ENCODE measurements at places on chromosomes 6 and 20. TPM values are rescaled to one million over a fixed set of nuclear protein-coding genes. Genes with fewer than 3 reads are reported as not detected.

DNA sequence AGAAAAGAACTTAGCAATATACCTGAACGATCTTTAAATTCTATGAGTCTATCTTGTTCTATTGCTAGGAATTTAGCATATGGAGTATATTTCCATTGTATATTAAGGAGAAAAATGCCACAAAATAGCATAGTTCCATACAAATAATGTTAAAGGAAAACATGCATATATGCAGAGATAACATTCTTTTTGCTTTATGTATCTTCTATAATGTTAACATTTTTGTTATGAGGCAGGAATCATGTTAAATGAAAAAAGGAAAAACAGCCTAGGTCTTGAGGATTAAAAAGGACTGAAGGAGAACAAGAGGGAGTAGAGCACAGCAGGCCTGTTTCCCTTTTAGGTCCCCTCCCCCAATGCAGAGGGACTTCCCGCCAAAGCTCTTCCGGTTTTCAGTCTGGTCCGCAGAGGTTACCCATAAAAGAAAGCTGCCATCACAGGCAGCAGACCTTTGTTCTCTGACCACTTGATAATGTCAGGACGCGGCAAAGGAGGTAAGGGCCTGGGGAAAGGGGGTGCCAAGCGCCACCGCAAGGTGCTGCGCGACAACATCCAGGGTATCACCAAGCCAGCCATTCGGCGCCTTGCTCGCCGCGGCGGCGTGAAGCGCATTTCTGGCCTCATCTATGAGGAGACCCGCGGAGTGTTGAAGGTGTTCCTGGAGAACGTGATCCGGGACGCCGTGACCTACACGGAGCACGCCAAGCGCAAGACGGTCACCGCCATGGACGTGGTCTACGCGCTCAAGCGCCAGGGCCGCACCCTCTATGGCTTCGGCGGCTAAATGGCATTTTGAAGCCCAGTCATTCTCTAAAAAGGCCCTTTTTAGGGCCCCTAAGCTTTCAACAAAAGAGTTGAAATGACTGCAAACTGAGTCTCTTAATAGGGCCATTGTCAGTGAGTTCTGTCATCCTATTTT lies 108.4 kb upstream of the PRSS16 start:
- peak; percentile 52 for DNase-seq

DNA sequence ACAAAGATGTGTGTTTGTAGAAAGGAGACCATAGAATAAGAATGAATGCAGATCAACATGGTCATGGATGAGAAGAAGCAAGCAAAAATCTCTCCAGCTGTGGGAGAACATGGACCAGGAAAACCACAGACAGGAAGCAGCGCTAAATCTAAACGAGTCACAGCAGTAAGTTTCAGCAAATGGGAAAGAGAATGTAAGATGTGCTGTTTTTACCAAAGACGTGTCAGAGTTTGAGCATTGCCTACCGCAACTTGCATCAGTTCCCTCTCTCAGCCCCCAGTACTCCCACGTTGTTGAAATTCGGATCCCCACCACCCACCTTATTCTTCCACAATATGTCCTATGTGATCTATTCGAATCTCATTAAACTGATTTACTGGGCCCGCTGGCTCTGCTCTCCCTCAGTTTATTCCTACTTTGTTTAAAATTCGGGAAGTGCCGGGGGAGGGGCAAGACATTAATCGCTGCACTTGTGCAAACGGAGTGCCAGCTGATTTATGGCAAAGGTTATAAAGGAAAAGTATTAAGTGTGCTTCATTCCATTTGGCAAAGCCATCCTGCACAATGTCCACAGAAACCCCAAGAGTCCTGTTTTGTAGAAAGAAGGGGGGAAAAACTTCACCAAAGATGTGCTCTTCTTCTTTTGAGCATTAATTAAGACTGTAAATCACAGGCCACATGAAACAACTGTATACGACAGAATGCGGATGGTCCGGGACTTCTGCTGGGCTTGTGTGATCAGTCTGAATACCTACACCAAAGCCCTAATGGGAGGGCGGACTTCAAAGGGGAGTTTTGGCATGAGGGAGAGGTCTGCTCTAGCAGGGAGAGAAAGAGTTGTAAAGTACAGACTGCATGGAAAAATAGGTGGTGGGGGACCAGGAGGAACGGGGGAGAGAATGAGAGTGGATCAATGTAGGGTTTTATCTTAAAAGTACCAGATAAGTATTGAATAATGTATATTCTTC lies 59.1 kb upstream of the PRDM1 start:
- no peak for DNase-seq

GRCh38 chr6:118719351-118720124 lies 68.1 kb upstream of the CEP85L start:
- no peak for DNase-seq

The FLRT3 gene
- 61.2 TPM for total RNA-seq
